ENCODE measurements at places on chromosomes 2 and 18.

DNA sequence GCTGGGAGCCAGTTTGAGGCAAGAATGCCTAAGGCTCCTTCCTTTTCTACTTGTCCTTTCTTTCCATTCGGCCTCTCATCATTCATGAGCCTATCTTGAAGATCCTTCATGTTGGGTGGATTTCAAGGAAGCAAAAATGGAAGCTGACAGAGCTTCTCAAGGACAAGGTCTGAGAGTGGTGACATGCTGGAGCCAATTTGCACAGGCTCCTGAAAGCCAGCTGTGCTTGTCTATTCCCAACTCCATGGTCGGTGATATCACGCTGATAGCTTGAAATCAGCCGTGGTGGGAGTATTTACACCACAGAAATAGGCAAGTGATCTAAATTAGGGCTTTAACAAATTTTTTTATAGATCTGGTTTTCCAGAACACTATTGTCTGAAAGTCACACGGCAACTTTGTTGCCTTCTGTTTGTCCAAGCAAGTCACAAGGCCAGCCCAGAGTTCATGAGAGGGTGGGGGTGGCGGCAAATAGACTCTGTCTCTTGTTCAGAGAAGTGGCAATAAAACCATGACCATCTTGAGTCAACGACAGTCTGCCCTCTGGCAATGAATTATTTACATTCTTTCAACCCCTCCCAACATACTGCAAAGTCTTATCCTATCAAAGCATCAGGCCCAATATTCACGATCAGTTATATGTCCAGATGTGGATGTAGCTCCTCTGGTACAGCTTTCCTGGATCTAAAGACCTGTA is 49.9 kb upstream of the SLC35F5 start:
- DNase-seq, result no peak

DNA sequence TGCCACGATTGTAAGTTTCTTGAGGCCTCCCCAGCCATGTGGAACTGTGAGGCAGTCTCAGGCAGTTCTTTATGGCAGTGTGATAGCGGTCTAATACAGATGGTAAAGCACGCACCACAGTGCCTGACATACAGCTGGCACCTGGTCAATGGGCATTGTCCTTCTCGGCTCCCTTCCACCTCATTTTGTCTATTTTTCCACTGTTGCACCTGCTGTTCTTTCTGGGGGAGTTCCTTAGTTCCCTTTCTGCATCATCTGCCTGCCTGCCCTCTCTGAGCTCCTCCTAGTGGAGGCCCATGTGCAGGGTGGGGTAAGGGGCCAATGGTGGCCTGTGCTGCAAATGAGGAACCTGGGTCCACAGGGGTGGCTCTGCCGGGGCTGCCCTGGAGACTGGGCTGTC is 157.6 kb downstream of the LPIN1 start:
- no peak for DNase-seq

DNA sequence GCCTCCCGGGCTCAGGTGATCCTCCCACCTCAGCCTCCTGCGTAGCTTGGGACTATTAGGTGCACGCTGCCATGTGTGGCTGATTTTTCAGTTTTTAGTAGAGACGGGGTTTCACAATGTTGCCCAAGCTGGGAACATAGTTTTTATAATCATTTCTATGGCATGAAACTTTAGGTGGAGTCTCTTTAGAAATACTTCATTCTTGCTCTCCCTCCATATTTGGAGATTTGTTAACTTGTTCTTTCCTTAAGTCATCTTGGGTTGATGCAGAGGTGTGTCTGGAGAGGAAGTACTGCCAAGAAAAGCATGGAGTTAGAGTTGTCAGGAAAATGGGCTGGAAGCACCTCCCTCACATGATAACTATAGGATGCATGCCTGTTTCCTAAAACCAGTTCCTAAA is 17.4 kb downstream of the ZNF532 start:
- no peak for DNase-seq

GRCh38 chr2:19700861-19701585 is 200.8 kb downstream of the TTC32 start:
- DNase-seq, result no peak

- DNase-seq, result no peak
Observed at GRCh38 chr18:36015629-36016028, 43.1 kb downstream of the RMP24 start.

Data from ascending aorta (tissue), 2 donors.